ENCODE measurements at places on chromosomes 5 and 9.
A peak's percentile ranks its signal among the peaks of the same experiment; 100 is the strongest.

DNA sequence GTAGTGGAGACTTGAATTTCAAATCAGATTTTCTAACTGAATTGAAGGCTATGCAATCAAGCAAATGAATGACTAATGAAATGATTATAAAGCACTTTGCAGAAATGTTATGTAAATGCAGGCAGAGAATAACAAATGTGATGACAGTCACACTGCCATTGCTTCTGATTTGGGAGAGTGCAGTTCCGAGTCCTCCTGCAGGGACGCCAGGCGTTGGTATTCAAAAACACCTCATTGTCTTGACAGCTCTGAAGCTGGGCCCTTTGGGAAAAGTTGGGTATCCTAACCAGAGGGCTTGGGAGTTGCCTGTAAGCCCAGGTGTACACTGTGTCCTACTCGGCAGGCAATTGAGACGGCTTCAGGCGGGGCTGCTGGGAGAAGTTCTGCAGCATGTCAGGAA, 57.9 kb downstream of the C5orf15 start:
- no peak for DNase-seq

DNA sequence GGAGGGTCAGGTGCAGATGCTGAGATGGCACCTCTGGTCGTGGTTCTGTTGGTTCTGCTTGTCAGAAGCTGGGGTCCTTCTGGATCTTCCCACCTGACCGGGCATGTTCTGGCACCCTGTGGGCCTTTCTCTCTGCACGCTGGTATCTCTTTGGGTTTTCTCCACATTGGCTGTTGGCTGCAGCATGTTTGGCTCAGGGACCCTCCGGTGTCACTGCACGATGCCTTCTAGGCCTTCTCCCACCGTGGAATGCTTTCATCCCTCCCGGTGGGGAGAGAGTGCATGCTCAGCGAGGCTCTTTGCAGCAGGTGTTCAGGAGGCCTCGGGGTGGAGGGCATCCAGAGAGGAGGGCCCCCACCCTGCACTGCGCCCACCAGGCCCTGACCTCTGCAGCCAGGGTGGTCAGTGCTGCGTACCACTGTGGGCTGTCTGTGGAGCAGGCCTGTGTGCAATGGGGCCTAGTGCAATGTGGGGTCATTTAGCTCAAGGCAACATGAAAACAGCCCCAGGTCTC, 119.4 kb downstream of the WNK2 start:
- DNase-seq, result no peak

DNA sequence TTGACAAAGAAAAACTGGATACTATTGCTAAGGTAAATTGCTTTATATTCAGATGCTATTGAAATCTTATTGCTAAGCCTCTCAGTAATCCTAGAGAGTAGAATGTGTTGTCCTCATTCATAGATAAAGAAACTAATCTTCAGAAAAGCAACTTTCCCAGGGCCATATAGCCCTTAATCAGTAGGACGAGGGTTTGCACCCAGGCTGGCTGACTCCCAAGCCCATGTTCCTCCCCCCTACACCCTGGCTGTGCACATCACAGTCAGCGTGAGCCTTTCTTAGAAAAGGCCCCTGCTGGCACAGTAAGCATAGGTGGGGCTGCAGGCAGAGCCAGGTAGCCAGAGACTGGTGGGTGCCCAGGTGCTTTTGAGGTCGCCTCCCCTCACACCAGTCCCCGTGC, 15.8 kb upstream of the GLIPR2 start:
- DNase-seq, result no peak

- no peak for DNase-seq
These were observed 113.3 kb upstream of the LHFPL2 start for GRCh38 chr5:78761840-78762239.

- no peak for DNase-seq
These were observed 421.9 kb downstream of the HCN1 start for GRCh38 chr5:45274241-45274640.

DNA sequence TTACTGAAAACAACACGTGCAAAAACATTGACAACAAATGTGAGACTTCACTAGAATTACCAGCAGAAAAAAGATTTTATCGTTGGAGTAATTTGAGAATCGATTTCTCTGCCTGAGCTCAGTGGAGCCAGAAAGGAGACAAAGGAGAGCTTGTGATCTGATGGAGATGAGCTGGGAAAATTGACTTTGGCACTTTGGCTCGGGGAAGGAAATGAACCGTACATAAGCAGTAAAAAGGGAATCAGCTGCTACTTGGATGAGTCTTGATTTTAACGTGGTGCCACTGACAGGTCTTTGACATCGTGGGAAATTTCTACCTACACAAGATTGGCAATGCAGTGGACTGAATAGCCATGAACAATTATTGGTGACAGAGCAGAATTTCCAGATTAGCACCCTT, 244.7 kb upstream of the RPS23 start:
- no peak for DNase-seq

DNA sequence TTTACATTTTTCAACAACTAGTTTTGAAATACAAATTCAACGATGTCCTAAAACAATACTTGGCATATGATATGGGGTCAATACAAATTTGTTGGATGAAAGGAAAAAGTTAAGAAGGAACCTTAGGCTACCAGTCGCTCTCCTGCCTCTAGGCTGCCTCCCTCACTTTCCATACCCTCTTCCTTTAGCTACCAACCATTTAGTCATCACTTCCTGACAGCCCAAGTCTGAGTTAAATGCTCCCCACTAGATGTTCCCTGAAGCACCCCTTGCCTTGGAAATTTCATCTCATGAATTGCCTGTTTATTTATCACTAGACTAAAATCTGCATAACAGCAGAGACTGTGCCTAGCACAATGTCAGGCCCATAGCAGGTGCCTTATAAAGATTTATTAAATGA, 2.7 kb upstream of the LARS1 start:
- peak; percentile 21 for DNase-seq
